ENCODE measurements at places on chromosomes 2 and 18.

- no peak for DNase-seq
Observed at GRCh38 chr2:72932045-72932740, 14.9 kb downstream of the EMX1 start.

- DNase-seq: no peak
Observed at GRCh38 chr2:240512666-240513535, 44.9 kb downstream of the ANKMY1 start.

GRCh38 chr2:209663139-209663538 lies 108.5 kb upstream of the UNC80 start:
- no peak for DNase-seq

DNA sequence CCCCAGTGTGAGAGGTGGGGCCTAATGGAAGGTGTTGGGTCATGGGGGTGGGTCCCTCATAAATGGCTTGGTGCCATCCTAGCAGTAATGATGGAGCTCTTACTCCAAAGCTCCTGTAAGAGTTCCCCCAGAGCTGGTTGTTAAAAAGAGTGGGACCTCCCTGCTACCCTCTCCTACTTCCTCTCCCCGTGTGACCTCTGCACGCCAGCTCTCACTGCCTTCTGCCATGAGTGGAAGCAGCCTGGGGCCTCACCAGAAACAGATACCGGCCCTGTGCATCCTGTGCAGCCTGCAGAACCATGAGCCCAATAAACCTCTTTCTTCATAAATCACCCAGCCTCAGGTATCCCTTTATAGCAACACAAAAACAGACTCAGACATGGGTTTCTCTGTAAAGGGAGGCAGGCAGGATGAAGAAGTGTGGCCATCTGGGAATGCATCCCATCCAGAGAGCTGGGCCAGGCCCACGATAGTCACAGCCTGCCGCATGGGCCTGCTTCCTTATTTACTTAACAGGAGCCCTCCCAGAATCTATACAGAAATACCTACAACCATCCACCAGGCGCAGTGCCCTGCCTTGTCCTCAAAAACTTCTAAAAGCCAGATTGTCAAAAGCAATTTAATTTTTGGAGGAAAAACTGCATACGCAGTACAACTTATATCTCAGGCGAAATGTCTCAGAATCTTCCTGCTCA lies 7.5 kb downstream of the PRLH start:
- DNase-seq: no peak

DNA sequence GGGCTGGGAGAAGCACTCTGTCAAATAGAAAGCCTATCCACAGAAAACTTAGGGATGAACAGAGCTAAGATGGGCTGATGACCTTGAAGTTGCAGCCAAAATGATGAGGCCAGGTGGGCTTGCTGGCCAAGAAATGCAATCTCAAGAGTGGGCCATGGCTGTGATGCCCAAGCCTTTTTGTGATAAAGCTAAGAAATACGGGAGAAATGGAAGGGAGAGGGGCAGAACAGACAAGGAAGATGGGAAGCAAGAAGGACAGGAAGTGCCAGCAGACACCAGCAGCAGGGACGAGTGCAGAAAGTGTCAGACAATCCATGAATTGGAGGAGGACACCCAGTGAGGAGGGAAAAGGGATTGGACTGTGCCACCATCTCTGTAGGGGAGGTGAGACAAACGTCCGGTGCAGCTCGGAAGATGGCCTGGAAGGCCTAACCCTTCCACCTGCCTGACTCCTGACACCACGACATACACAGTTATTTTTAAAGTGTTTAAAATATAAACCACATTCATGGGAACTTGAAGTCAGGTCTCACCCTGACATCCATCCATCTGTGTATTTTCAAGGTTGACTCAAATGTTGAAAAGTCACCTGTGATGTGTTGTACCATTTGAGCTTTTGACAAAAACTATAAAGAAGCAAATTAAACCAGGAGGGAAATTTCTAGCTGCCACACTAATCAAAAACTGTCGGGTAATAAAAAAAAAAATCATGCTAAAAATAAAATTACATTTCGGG lies 105.5 kb downstream of the BCL2 start:
- no peak for DNase-seq

GRCh38 chr2:42928692-42929545 lies 136.5 kb upstream of the HAAO start:
- no peak for DNase-seq

Data from activated CD4-positive, alpha-beta T cell treated with anti-CD3 and anti-CD28 coated beads for 4 hours (primary cell).